ENCODE measurements at places on chromosomes 3 and 15.

- no peak for DNase-seq
Measured at GRCh38 chr15:85104584-85104983, 122.9 kb downstream of the PDE8A start.

DNA sequence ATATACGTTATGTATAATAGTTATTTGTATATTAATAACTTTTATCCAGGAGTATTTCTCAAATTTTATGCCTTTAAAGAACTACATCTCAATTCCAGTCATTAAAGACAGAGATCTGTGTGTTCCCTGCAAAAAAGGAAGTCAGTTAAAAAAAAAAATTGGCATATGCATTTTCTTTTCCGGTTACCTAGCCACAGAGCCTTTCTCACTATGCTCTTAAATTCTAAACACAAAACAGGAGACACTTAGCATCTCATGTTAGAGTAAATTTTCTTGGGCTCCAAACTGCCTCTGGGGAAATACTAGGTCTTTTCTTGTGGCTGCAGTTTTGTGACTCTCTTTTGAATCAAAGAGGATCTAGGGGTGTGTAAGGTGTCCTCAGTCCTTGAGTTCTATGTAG lies 105.9 kb downstream of the KCNH8 start:
- no peak for DNase-seq

DNA sequence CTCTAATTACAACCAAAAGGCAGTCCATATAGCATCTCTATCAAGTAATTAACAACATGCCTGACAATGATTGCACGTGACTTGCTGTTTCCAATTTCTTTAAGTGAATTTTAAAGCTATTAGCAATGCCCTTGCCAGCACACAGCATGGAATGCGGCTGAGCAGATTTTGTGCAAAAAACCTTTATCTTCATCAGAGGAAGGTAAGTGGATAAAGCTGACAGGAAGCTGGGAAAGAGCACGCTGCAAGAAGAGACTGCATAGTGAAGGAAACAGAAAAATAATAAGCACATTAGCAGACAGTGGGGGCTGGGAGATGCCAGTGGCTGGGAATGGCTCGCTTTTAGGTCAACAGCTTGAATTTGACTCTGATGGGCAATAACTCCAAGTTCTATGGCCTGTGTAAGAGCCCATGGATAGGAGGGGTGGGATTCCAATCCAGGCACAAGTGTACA lies 138.8 kb downstream of the PDZRN3 start:
- no peak for DNase-seq

DNA sequence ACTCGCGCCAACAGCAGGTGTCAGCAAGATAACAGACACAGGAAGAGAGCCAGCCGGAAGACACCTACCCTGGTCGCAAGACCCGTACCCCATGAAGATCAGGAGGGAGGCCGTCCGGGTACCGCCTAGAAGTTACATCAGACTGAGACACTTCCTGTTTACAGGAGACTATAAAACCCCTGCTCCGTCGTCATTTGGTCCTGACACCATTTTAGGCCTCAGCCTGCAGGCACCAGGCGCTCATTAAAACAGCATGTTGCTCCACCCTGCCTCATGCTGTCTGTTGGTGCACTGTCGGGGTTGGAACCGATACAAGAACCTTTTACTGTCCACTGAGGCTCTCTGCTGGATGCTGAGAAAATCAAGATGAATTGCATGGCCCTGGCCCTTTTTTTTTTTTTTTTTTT lies 15.6 kb upstream of the PRTG start:
- DNase-seq = no peak
